ENCODE measurements at places on chromosomes 6 and 20. TPM values are rescaled to one million over a fixed set of nuclear protein-coding genes. Genes with fewer than 3 reads are reported as not detected.

GRCh38 chr6:168838037-168838399 lies 397.0 kb downstream of the SMOC2 start:
- peak; percentile 63 for DNase-seq

- DNase-seq, result no peak
These were observed 28.3 kb downstream of the ZNF831 start for GRCh38 chr20:59191756-59192532.

GRCh38 chr20:50862546-50862945 lies 67.7 kb downstream of the BCAS4 start:
- no peak for DNase-seq

Gene KCNG1
- total RNA-seq, result 1.3 TPM

Gene CALHM6
- total RNA-seq, result not detected

Gene LRRN4
- total RNA-seq, result not detected

Gene RAB32
- total RNA-seq, result 19.8 TPM

- no peak for DNase-seq
These were observed 39.6 kb downstream of the JAG1 start for GRCh38 chr20:10634211-10634610.

DNA sequence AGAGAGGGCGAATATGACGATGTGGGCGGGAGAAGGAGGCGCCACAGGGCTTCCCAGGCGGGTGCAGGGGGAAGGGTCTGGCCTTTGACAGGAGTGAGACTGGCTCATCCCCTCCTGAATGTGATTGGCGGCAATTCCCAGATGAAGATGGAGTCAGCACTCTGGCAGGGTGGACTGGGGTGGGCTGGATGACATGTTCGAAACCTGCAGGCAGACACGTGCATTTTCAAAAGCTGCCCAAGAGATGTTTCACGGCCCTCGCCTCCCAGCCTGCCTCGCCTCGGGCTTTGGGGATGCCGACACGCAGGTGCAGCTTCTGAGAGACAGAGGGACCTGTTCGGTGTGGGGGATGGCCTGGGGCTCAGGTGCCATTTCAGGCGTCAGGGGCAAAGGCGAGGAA lies 66.8 kb upstream of the AFDN start:
- no peak for DNase-seq

DNA sequence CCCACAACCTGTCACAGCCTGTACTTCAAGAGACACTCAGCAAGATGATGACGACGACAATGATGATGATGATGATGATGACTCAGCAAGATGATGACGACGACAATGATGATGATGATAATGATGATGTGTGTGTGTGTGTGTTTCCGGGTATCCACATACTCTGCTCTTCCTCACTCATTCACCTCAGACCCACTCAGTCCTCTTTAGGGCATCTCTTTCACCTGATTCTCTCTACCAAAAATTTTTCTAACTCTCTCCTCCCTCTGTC lies 1.2 kb upstream of the EIF6 start:
- DNase-seq, result no peak

DNA sequence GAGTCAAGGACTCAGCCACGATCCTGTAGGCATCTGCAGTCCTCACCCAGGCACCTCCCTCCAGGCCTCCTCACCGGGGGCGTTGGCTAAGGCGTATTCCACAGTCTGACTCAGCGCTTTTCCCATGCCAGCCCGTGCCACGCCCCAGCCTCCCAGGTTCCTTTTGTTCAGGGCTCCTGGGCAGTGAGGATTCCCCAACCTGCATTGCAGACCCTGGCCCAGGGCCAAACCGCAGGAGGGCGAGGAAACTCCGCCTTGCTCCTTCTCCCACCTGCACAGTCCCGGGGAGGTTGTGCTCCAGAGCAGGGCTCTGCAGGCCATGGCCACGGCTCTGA lies 202.8 kb upstream of the CST7 start:
- DNase-seq, result peak; percentile 23

- no peak for DNase-seq
These were observed 92.6 kb downstream of the DLL1 start for GRCh38 chr6:170198298-170198697.

DNA sequence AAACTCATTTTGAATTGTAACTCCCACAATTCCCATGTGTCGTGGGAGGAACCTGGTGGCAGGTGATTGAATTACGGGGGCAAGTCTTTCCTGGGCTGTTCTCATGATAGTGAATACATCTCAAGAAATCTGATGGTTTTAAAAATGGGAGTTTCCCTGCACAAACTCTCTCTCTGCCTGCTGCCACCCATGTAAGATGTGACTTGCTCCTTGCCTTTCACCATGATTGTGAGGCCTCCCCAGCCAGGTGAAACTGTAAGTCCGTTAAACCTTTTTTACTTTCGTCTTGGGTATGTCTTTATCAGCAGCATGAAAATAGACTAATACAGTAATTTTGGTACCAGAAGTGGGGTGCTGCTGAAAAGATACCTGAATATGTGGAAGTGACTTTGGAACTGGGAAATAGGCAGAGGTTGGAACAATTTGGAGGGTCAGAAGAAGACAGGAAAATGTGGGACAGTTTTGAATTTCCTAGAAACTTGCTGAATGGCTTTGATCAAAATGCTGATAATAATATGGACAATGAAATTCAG lies 41.4 kb upstream of the SAMHD1 start:
- DNase-seq, result no peak

DNA sequence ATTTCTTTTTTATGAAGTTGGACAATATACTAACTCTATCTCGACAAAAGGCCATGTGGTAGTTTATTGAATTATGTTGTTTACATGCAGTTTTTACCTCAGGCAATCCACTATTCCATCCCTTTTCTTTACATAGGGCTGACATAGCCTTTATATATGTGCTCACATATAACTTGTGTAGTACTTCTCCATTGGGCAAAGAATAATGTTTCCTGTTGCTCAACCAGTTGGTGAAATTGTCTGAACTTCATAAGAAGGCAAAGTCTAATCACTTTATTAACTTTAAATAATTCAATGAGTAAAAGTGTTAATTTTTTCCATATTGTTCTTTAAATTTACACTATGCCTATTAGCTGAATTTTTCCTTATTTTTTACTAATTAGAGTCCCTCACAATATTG lies 1272.1 kb downstream of the EPHA7 start:
- DNase-seq, result no peak

Gene MOG
- not detected for total RNA-seq

Gene SNX5
- 127 TPM for total RNA-seq

DNA sequence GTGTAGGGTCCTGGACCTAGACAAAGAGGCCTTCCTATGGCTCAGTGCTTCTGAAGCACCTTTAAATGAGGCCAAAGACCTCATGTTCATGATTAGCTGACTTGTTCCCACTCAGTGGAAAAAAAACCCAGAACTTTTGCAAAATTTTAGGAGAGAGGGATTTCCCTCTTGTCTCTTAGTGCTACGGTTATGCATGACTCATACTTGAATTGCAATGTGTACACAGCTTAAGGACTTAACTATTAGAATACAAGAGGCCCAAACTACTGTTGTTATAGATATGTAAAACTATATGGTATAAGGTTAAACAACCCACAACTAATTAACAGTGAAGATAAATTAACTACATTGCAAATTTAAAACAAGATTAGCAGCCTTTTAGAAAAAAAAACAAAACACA lies 32.3 kb upstream of the HLA-A start:
- peak; percentile 5 for DNase-seq

- DNase-seq, result no peak
These were observed 93.4 kb downstream of the SLC22A23 start for GRCh38 chr6:3363296-3364025.

DNA sequence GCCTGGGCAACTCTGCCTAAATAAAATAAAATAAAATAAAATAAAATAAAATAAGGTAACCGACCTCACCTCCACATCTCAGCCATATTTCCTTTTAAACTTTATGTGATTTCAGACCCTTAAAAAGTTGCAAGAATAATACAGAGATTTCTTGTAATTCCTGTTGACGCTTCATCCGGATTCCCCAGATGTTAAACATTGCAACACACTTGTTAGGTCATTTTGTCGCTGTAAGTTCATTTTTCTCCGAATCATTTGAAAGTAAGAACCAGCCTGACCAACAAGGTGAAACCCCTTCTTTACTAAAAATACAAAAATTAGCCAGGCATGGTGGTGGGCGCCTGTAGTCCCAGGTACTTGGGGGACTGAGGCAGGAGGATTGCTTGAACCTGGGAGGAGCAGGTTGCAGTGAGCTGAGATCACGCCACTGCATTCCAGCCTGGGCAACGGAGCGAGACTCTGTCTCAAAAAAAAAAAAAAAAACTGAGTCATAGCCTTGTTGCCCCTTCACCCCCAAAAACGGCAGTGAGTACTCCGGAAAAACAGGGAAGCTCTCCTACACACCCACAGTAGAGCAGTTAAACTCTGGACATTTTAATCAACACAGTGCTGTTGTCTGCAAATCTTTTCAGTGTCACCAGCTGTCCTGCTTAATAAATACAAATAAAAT lies 5.9 kb downstream of the PYGB start:
- no peak for DNase-seq

Gene C6orf58
- not detected for total RNA-seq

DNA sequence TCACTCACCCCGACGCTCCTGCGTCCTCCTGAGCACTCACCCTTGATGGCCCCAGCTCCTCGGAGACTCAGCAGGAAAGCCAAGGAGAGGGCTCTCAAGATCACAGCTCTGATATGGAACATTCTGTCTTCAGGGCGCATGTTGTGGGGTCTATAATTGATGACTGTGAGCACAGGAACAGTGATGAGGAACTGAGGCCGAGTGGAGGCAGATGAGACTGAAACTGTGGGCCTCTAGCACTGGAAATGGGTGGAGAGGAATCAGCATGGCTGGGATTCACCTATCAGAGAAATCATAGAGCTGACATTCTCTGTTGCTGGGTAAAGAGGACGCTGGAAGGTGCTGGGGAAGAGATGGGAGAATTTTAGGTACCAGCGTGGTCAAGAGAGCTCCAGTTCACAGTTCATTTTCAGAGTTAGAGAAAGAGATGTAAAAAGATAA lies at the start of gene HLA-DPA1:
Gene HLA-DPA1 (minus strand): TSS at position 219 of the 441 bp plus-strand sequence.
- DNase-seq, result no peak

Gene SLC32A1
- not detected for total RNA-seq

Gene FRMD1
- total RNA-seq, result 0.41 TPM

DNA sequence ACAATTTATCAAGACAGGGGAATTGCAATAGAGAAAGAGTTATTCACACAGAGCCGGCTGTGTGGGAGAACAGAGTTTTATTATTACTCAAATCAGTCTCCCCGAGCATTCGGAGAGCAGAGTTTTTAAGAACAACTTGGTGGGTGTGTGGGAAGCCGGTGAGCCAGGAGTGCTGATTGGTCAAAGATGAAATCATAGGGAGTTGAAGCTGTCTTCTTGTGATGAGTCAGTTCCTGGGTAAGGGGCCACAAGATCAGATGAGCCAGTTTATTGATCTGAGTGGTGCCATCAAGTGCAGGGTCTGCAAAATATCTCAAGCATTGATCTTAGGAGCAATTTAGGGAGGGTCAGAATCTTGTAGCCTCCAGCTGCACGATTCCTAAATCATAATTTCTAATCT lies 50.0 kb upstream of the ECI2 start:
- no peak for DNase-seq

DNA sequence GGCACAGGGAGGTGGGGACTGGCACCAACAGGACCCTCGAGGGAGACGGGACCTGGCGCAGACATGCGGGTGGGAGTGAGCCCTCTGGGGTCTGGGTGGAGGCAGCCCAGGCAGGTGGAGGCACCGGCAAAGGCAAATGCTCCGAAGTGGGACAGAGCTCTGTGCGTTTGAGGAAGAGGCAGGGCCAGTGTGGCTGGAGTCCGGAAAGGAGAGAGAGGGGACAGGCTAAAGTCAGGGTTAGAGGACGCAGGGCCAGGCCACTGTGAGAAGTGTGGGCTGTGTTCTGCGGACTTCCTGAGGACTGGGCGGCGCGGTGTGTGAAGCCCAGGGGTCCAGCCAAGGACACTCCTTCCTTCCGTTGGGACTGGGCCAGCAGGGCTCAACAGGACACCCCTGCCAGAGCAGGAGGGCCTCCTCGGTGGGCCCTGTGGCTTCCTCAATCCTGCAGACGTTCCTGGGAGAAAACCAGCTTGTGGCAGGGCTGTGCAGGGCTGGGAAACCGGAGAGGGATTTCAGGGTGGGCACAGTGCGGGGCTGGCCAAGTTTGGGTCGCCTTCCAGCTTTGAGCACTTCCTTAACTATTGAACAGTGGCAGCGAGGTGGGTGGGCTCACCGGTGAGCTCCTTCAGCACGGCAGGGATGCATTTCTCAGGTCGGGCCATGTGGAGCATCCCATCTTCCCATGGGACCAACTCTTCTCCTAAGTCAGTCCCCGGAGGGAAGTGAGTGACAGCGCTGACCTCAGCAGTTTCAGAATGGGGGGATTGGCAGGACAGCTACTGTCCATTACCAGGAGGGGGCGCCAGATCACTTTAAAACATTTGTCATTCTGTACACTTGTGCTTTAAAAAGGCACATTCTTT lies 22.5 kb downstream of the MOCS3 start:
- peak; percentile 82 for DNase-seq

- no peak for DNase-seq
These were observed 504.0 kb upstream of the ARID1B start for GRCh38 chr6:156273065-156273711.

GRCh38 chr20:17885544-17885943 lies 83.0 kb downstream of the SNX5 start:
- peak; percentile 48 for DNase-seq

Gene AARS2
- total RNA-seq, result 19.6 TPM

- DNase-seq, result no peak
These were observed 12.8 kb upstream of the ARMC12 start for GRCh38 chr6:35724059-35724458.

GRCh38 chr6:15293674-15294073 lies 47.8 kb downstream of the JARID2 start:
- DNase-seq, result no peak

- DNase-seq, result no peak
These were observed 37.9 kb upstream of the CCDC167 start for GRCh38 chr6:37537548-37537947.

- DNase-seq, result no peak
These were observed 37.5 kb downstream of the SRC start for GRCh38 chr20:37383229-37383989.

Gene PCSK2
- 0.72 TPM for total RNA-seq

DNA sequence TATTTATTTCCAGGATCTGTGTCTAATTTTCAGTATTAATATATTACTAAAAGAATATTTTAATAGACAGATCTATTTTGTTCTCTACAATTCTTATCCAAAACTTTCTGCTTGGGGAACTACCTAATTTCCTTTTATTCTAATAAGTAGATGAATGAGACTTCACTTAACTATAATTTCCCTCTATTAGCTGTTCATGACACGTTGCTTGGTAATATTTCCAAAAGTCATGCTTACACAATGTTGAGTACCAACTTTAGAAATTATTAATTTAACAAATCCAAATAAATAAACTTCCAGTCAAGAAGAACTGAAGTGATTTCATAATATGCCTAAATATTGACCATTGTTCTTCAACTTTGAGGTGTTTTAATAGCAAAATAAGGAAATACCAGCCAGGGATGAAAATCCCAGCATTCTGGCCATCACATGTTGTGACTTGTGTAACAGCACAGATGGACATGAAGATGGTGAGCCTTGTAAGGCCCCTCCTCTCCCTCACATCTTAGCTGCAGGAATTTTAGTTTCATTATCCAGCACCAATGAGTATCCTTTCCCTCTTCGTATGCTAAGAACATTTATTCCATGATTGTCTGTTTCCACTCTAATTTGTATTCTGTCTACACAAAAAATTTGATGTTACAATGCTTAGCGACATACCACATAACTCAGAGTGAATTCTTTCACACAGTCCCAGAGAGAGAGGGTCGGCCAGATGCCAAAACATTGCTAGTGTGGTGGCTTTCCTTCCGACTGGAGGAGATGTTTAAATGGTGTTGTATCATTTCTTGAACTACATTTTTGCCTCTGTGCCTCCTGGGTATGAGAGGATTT lies 137.5 kb downstream of the FOXA2 start:
- DNase-seq, result peak; percentile 25

- no peak for DNase-seq
These were observed 156.8 kb upstream of the GRIK2 start for GRCh38 chr6:101236709-101237108.

- peak; percentile 41 for DNase-seq
These were observed 322.2 kb downstream of the ESR1 start for GRCh38 chr6:152129691-152130151.
